Effector CD8-positive, alpha-beta T cell (primary cell): ENCODE measurements at places on chromosomes 1 and 21.
A peak's percentile ranks its signal among the peaks of the same experiment; 100 is the strongest.

GRCh38 chr1:240293706-240294105 lies 202.0 kb downstream of the FMN2 start:
- no peak for DNase-seq

- no peak for DNase-seq
These were observed 20.6 kb upstream of the PGD start for GRCh38 chr1:10378081-10378841.

DNA sequence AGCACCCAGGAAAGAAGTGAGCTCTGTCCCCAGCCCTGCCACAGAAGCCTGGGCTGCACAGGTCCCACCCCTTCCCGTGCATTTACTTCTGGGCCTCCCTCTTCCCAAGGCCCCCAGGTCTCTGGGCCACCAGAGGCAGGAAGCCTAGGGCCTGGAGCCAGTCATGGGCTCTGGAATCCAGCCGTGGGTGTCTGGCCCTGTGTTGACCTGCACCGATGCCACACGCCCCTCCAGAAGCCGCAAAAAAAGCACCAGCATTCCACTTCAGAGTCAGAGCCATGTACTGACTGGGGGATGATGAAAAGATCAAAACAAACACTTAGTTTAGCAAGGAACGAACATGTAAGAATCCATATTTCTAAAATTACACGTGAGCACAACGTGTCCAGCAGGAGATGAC lies 141.7 kb downstream of the NPHP4 start:
- DNase-seq, result no peak

GRCh38 chr1:52159033-52159789 lies 17.3 kb downstream of the ZFYVE9 start:
- DNase-seq, result no peak

GRCh38 chr1:5751833-5752745 lies 240.1 kb downstream of the NPHP4 start:
- DNase-seq, result no peak

DNA sequence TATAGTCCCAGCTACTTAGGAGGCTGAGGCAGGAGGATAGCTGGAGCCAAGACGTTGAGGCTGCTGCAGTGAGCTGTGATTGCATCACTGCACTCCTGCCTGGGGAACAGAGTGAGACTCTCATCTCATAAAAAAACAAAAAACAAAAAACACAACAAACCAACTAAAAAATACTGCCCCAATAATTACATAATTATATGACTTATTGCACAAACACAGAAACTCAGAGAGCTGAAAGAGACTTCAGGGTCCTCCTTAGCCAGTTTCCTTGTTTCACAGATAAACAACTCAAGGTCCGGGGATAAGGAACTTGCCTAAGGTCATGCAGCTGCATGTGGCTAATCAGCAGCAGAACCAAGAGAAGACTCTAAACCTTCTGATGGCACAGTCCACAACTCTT lies 11.9 kb downstream of the EXTL2 start:
- no peak for DNase-seq

DNA sequence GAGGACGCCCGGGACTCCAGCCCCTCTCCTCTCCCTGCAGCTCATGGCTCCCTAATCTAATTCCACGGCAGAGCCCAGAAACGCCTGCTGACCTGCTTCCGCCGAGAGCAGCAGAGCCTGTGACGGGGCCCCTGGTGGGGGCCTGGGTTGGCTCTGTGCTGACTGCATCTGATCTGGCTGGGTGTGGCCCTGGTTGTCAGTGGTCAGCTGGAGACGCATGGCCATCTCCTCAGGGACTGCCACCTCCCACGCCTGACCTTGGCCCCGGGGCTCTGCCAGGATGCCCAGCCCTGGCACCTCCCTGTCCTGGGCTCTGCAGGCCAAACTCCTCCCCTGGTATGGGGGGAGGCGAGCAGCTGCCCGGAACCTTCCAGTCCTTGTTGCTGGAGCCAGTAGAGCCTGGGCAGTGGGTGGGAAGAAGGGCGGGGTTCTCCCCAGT lies 1.1 kb upstream of the PLCH2 start:
- no peak for DNase-seq

DNA sequence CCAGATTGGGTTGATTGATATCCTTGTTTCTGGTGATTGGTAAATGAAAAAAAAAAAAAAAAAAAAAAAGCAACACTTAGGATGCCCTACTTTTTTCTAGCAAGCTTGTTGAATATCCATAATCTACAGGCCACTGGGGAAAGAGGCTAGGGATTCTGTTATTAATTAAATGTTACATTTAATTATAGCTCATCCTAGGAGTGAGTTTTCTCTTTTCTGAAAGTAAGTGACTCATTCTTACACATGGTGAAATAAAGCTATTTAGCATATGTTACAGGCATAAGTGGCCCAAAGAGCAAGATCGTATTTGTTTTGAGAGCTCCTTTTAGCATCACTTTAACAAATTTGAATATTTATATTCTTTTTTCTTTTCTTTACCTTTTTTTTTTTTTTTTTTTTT lies 94.5 kb downstream of the FNBP1L start:
- no peak for DNase-seq

DNA sequence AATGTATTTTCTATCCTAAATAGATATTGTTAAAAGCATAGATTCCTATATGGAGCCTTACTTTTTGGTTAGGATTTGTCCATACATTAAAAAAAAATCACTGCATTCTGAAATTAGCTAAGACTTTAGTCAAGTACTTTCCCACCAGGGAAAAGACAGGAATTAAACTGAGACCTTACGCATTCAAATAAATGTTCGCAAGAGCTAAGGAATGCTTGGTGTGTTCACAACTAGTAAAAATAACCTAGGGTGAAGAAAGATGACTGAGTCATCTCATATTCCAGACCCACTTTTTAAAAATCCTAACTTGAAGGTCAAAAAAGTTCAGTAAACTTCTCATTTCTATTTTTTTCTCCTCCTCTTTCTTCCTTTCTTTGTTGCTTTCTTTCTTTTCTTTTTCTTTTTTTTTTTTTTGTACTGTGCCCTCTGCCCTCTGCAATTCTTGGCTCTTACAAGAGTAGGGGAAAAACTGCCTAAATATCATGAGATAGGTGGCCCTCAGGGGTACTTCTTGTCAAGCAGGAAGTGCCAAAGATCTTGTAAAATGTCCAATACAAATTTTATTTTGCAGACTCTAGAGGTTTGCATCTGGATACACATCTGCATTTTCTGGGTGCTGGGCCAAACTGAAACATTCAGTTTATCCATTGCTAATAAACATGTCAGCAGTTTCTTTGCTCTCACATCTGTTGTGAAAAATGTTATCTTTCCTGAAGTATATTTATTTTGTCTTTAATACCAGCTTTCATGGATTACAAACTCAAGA lies 121.4 kb upstream of the GORAB start:
- no peak for DNase-seq

DNA sequence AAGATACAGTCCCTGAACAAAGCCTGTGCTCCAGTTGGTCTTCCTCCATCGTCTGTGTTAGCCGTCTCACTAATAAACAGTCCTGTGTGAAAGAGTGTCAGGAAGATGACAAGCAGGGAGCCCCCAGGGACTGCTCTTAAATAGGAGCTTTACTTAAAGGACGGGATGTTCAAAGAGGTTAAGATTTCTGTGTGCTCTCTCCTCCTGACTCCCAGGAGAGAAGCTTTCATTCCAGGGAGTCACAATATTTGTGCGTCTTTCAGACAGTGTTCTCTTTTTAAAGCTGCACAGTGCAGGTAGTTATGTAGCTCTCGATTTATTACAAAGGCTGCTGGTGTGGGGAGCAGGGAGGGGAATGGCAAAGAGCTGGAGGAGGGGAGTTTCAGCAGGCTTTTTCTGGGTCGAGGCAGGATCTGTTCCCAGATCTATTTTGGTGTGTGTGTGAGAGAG lies 43.5 kb downstream of the STYXL2 start:
- DNase-seq, result no peak

DNA sequence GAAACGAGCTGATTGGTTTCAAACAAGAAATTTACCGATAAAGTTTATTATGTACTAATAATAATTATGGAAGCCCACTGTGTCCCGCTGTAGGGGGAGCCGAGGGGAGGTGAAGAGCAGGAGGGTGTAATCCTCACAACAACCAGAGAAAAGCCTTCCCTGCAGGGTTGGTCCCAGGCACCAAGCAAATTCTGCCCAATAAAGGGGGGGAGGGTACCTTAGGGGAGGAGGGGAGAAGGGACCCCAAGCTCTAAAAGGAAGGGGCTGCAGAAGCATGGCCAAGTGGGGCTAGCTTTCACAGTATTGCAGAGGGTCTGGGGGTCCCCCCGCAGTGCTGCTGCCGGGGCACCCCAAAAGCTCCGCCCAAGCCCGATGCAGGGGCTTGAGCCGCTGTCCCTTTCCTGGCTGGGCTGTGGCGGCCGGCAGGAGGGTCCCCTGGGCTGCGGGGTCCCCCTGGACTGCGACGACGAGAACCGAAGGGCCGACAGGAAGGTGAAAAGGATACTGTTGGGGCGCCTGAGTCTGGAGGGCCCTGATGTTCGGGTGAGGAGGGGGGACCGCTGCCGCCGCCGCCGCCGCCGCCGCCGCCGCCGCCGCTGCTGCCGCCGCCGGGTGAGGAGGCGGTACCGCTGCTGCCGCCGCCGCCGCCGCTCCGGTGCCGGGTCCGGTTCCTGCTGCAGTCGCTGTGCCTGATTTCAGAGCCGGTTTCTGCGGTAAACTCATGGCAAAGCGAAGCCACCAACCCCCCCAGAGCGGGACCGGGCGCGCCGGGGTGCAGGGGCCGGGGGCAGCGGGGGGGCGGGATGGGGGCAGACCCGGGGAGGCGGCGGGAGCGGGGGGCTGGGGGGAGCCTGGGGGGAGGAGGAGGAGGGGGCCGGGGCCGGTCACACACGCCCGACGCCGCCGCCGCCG lies 771 bp downstream of the EIF4G3 start:
- peak; percentile 23 for DNase-seq

GRCh38 chr1:212514056-212514614 lies 81.4 kb downstream of the NENF start:
- DNase-seq, result no peak

- DNase-seq, result no peak
These were observed 21.1 kb downstream of the ERRFI1 start for GRCh38 chr1:8004803-8005573.

DNA sequence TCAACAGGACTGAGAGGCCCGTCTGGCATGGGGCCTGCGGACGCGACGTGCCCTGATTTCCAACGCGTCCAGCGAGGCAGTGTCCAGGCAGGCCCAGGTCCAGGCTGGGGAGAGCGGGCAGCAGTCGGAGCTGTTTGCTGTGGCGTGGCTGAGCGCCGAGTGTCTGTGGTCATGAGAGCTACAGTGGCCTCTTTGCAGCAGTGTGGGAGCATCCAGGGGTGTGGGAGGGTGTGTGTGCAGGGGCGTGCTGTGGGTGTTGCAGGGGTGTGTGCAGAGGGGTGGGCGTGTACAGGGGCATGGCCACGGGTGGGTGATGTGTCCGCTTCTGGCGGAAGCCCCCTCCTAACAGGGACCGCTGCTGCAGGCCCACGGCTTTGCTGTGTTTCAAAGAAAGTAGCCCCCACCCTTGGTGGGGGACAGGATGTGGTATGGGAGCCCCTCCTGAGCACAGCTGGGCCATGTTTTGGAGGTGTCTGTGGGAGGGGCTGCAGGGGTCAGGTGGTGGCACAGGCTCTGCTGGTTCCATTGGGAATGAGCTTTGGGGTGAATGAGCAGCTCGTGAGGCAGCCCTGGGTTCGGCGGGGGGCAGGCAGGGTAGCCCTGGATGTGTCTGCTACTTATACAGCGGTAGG lies 17.7 kb downstream of the PLCH2 start:
- DNase-seq, result no peak

- no peak for DNase-seq
These were observed 3.3 kb downstream of the DLGAP3 start for GRCh38 chr1:34926156-34926555.

DNA sequence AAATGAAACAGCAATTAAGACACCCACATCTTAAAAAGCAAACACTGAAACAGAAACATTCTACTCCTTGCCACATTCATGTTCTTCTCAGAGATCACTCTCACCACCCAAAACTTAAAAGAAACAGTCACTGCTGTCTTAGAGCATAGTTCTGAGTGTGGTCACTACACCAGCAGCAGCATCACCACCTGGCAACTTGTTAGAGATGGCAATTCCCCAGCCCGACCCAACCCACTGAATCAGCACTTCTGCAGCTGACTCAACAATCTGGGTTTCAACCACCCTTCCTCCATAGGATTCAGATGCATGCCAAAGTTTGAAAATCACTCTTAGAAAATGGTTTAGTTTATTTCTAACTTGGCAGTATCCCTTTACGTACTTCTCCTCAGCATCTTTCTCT lies 126.1 kb downstream of the CDC42BPA start:
- no peak for DNase-seq

- DNase-seq, result no peak
These were observed 49.8 kb upstream of the KCNE1 start for GRCh38 chr21:34561806-34562205.

DNA sequence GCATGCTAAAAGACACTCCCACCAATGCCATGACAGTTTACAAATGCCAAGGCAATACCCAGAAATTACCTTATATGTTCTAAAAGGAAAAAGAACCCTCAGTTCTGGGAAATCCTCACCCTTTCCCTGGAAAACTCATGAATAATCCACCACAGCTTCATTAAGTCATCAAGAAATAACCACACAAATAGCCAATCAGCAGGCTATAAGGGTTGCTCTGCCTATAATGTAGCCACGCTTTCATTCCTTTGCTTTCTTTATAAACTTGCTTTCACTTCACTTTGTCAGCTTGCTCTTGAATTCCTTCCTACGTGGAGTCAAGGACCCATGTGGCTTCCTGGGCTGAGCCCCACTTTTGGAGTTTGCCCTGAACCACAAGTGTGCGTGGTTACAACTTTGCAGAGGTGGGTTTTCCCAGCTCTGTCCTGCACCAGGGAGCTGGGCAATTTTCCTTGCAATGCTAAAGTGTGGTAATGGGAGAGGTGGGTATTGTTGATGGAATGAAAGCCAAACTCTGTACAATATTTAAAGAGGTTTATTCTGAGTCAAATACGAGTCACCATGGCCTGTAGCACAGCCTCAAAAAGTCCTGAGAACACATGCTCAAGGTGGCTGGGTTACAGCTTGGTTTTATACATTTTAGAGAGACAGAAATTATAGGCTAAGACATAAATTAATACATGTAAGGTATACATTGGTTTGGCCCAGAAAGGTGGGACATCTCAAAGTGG lies 42.2 kb upstream of the COG2 start:
- no peak for DNase-seq

DNA sequence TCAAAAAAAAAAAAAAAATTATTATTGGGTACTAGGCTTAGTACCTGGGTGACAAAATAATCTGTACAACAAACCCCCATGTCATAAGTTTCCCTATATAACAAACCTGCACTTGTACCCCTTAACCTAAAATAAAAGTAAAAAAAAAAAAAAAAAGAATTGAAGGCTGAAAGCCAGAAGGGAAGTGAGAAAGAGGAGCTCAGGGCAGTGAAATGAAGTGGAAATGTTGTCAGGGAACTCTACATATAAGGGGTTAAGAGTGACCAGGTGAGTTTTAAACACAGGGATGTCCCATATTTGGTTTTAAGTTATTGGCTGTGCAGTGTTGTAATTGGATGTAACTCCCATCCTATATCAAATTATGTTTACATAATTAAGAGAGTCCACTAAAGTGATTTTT lies 85.7 kb upstream of the ABCD3 start:
- DNase-seq, result no peak

DNA sequence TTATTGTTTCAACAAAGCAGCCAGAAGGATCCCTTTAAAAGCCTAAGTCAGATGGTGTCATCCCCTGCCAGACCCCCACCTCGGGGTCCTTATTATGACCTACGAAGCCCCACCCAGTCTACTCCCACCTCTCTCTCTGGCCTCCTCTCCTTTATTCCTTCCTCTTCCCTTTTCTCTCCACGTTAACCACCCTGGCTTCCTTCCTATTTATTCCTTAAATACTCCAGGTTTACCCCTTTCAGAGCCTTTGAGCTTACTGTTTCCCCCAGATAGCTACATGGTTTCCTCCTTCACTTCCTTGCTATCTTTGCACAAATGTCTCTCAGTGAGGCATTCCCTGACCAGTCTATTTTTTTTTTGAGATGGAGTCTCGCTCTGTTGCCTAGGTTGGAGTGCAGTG lies 12.0 kb upstream of the SLC9A1 start:
- DNase-seq, result no peak
